ENCODE measurements at places on chromosomes 5 and 9. TPM values are rescaled to one million over a fixed set of nuclear protein-coding genes. Genes with fewer than 3 reads are reported as not detected.

GRCh38 chr9:85182383-85182782 lies 512.9 kb downstream of the NTRK2 start:
- H3K27me3 ChIP-seq: no peaks in the 10 kb centered on the region
- no peak for DNase-seq
- no peaks in the 10 kb centered on the region for H3K36me3 ChIP-seq
- no peak overlapping the region for H3K4me3 ChIP-seq

DNA sequence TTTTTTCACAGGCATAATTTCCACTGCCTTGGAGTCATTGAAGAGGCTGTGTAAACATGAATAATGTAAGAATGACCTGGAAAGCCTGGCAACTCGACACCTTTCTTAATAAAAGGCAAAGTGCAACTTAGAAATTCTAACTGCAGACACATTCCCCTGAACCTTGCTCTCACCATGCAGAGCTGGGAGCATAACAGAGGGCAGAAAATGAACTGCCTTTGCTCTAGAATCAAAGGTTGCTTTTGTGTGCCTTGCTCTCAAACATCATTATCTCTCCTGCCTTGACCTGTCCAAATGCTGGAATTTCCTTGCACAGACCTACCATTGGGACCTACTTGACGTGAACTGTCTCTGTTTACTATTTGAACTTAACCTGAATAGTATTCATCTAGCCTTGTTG lies 462.0 kb upstream of the ZNF462 start:
- no peak overlapping the region for H3K4me3 ChIP-seq
- H3K27me3 ChIP-seq: no peaks in the 10 kb centered on the region
- no peak for DNase-seq
- H3K27ac ChIP-seq: no peak overlapping the region
- no peaks in the 10 kb centered on the region for H3K36me3 ChIP-seq

DNA sequence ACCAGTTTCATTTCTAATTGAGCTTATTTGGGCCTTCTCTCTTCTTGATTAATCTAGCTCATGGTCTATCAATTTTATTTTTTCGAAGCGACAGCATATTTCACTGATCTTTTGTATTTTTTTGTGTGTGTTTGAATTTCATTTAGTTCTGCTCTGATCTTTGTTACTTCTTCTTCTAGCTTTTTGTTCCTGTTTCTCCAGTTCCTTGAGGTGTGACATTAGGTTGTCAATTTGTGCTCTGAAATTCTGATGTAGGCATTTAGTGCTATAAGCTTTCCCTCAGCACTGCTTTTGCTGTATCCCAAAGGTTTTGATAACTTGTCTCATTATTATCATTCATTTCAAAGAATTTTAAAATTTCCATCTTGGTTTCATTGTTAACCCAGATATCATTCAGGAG lies 67.3 kb downstream of the STRBP start:
- no peaks in the 10 kb centered on the region for H3K36me3 ChIP-seq

DNA sequence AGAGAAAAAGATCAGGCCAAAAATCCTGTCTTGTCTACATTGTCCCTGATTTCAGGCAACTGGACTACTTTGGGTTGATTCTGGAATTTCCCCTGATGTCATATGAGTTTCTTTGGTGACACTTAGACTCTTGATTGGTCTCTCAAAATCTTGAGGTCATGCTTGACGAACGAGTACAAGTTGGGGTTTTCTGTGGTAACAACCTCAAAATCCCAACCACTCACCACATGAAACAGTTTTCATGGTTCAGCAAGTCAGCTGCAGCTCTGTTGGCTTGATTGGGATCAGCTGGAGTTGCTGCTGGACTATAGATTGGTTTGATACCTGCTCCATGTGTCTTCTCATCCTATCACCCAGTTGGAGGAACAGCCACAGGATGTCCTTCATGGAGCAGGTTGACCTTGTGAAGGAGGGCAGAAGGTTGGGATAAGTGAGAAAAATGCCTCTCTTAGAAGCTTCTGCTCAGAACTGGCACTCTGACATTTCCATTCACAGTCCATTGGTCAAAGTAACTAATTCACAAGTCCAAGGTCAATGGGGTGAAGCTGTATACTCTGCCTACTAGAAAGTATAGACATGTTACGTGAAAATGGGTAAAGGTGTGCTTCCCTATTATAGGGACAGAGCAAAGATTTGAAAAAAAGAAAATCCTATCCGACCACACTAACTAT lies 284.5 kb downstream of the SH3GL2 start:
- no peaks in the 10 kb centered on the region for H3K4me1 ChIP-seq
- no peak overlapping the region for H3K4me3 ChIP-seq
- no peak for DNase-seq
- H3K27ac ChIP-seq: no peak overlapping the region

DNA sequence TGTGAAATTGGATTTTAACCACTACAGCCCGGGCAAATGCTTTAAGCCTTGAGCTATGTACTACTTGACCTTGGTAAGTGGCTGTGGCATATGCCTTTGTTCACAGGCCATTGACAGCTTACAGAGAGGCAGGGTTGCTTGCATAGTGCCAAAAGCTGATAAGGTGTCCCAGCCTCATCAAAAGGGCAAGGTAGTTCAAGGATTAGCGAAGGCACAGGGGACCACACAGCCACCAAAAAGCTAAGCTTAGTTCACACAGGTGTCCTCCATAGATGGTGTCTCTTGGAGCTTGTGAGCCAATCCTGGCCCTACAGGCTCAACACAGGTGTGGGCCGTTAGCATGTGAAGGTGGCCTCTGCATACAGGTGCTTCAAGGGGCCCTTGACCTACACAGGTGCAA lies 86.8 kb downstream of the ZNF622 start:
- peaks cover 51% of the 10 kb centered on the region for H3K4me1 ChIP-seq
- H3K36me3 ChIP-seq: no peaks in the 10 kb centered on the region
- H3K27ac ChIP-seq: peak overlapping the region; percentile 89
- peak; percentile 91 for DNase-seq
- H3K4me3 ChIP-seq: no peak overlapping the region

GRCh38 chr9:124299515-124300090 lies 41.9 kb downstream of the NEK6 start:
- H3K27ac ChIP-seq: no peak overlapping the region
- DNase-seq: no peak
- no peaks in the 10 kb centered on the region for H3K36me3 ChIP-seq
- no peak overlapping the region for H3K4me3 ChIP-seq

DNA sequence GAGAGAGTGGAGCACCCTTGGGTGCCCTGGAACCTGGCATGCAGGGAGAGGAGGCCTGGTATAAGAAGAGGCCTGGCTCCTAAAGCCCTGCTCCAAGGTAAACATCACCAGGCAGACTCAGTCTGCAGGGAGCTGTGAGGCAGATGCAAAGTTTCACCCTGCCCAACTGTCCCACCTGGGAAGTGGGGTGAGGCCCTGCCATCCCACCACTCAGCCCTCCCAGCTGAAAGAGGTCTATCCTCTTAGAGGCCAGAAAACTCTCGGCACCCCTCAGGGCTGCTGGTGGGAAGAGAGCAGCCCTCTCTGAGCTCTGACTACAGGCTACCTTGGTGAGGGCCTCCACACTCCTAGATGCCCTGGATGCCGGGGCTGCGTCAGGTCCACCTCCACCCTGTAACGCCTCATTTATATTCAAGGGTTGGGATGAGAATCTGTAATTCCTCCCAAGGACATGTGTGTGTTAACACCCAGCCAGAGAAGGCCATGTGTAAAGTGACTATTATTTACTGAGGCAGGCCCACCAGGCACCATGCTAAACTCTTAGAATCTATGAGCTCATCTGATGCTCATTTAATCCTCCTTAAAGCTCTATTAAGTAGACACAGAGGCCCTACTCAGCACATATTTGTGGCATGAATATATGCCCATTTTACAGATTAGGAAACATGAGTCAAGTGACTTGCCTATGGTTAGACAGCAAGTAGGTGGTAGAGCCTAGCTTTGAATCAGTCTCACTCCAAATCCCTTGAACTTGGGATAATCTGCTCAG lies 205.9 kb downstream of the FSTL4 start:
- no peaks in the 10 kb centered on the region for H3K27me3 ChIP-seq
- DNase-seq: no peak
- no peak overlapping the region for H3K27ac ChIP-seq
- H3K36me3 ChIP-seq: no peaks in the 10 kb centered on the region
- H3K4me3 ChIP-seq: no peak overlapping the region
- no peaks in the 10 kb centered on the region for H3K4me1 ChIP-seq

The GFI1B gene
- total RNA-seq: not detected

GRCh38 chr5:148228392-148228984 lies 9.8 kb upstream of the MARCOL start:
- H3K4me3 ChIP-seq: no peak overlapping the region
- H3K4me1 ChIP-seq: no peaks in the 10 kb centered on the region
- no peak overlapping the region for H3K27ac ChIP-seq
- H3K27me3 ChIP-seq: no peaks in the 10 kb centered on the region
- no peak for DNase-seq

All from body of pancreas (tissue), 4 donors.